ENCODE measurements at places on chromosomes 6 and 20.
A peak's percentile ranks its signal among the peaks of the same experiment; 100 is the strongest.

- DNase-seq = no peak
Measured at GRCh38 chr6:46967826-46968349, 46.1 kb upstream of the ADGRF5 start.

DNA sequence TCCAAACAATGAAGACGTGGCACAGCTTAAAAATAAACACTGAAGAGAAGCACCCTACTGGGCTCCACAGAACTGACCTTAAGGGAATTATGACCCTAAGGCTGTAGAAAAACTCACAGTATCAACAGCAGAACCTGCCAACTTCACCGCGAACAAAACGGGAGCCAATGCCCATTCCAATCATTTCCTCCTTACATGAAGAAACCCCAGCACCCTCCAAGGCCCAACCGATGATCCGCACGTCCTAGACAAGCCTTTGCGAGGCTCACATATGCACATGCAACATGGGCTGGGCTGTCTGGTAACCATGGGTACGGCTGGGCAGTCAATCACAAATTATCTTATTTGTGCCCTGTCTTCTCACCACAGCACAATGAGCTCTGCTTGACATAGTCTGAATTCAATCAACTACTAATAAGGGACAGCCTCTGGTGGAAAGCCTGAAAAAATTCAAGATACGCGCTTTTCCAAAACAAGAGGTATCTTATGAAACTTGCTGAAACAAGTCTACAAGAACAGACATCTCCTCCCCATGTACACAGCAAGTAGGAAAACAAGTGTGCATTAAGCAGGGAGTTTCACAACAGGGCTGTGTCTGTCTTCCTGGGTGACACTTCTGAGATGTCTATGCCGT, 1.7 kb downstream of the DIDO1 start:
- DNase-seq = no peak

GRCh38 chr6:151054306-151054705, 185.5 kb upstream of the AKAP12 start:
- DNase-seq = no peak

GRCh38 chr20:3173610-3174441, 477 bp upstream of the LZTS3 start:
- DNase-seq = peak; percentile 91

DNA sequence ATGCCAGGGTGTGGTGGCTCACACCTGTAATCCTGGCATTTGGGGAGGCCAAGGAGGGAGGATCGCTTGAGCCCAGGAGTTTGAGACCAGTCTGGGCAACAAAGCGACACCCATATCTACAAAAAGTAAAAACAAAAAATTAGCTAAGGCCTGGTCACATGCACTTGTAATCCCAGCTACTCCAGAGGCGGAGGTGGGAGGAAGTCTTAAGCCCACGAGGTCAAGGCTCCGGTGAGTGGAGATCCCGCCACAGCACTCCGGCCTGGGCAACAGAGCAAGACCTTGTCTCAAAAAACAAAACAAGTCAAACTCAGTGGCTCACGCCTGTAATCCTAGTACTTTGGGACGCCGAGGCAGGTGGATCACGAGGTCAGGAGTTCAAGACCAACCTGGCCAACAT, 35.6 kb downstream of the SRSF3 start:
- DNase-seq = no peak

DNA sequence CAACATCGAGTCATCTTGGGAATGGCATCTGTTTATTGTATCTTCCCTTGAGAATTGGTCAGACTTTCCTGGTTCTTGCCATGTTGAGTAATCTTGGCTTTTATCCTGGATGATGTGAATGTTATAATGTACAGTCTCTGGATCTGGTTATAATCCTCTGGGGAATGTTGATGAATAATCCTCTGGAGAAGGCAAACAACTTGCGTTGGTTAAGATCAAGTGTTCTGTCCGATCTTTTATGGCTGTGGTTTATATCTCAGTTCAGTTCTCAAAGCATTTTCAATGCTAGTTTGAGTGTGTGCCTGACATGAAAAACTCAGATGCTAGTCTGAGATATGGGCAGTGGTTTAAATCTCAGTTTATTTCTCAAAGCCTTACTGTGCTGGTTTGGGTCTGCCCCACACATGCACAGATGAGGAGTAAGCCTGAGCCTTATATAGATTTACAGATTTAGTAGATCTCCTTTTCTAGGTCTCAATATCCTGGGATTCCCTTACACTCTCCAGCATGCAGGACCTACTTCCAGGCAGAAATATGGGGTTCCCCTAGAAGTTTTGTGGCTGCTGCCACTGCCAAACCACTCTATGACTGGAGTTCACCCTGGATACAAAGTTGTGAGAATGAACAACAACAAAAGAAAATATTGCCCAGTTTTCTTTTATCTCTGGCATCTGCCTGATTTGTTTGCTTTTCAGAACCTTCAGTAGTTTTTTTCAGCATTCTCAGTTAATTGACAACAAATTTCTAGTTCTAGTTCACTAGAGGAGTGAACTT, 191.8 kb upstream of the MAN1A1 start:
- DNase-seq = no peak

GRCh38 chr20:1291191-1291741, 25.2 kb downstream of the SNPH start:
- no peak for DNase-seq

GRCh38 chr20:50332491-50332980, 141.9 kb downstream of the CEBPB start:
- DNase-seq = no peak

GRCh38 chr6:122631571-122632249, 21.5 kb downstream of the PKIB start:
- no peak for DNase-seq

DNA sequence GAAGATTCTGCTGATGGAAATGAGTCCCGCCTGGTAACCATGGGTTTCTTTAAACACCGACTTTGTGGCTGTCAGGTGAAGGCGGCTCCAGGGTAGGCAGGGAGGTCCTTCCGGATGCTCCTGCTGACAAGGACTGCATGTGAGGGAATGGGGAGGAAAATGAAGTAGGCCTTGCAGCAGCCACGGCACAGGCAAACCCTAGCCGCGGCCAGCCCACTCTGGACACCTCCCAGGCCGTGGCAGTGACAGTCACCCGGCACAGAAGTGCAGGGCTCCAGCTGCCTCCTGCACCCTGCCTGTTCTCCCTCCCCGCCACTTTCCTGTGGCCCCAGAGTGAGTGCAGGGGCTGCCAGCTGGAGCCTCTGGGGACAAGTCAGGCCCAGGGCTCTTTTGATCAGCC, 21.0 kb downstream of the BPIFB1 start:
- no peak for DNase-seq

DNA sequence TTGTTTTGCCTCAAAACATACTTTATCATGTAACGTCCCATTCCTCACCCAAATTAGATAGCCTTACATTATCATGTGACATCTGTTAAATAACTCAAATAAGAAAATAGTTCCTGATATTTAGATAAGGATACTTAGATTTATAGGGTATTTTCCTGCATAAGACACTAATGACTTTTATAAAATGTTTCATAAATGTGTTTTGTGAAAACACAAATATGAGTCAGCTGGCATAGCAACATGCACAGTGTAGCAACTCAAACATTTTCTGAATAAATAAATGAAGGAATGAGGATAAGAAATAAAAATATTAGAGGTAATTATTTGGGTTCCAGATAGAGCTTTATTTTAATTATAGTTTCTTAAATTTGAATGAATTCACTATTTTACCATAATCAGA, 460.4 kb upstream of the PLCB4 start:
- no peak for DNase-seq

DNA sequence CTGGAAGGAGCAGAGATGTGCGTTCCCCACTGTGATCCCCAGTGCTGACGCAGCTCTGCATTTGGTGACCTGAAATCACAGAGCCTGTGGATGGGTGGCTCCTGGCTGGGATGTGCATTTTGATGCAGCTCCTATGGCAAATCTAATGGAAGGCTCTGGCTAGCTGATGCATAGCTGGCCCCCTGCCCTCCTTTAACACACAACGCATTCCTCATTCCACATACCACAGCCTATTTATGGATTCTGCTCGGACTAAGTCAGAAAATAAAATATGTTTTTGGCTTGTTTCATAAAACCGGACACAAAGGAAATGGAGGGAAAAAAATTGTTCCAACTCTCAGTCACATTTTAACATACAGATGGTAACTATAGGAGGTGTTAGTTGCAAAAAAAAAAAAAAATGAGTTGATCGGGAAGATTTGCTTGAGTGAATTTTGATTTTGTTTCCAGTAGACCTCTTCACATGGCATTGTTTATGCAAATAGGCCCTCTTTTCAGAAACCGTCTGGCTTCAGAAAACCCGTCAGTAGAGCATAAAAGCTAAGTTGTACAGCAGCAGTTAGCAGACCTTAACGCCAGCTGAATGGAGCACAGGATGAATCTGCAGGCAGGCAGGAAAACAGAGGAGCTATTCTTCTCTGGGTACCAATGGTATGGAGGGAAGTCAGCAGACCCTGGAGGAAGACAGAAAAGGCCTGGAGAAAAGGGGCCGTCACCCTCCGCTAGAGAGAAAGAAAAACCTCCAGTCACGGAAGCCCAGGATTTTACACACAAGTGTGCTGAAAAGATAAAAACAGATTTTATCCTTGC, 215.4 kb downstream of the HDGFL1 start:
- DNase-seq = peak; percentile 17

- no peak for DNase-seq
Measured at GRCh38 chr6:107409942-107410341, 49.4 kb downstream of the PDSS2 start.

DNA sequence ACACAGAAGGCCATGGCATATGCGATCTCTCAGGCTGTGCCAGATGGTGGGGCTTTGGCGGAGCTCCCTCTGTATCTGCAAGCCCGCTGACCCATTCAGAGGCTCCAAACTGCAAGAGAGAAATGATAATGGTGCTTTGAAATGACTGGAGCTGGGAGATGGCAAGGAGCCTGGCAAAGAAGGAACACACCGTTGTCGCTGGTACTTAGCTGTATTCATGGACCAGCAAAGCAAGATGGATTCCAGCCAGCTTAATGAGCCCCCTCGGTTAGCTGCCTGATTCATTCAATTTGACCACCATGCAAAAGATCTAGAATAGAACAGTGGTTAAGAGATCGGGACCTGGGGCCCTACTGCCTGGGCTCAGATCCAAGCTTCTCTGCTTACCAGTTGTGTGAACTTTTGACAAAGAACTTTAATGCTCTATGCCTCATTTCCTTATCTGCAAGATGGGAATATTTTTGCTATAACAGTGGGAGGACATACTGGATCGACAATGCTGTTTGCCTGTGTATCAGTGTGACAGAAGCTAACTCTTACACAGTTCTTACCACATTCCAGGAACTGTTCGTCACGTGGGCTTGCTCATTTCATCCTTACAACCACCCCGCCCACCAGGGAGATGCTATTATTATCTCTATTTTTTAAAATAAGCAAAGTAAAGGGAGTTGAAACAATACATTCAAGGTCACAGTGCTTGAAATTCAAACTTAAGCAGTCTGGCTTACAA, 317.8 kb upstream of the SULF2 start:
- peak; percentile 97 for DNase-seq

DNA sequence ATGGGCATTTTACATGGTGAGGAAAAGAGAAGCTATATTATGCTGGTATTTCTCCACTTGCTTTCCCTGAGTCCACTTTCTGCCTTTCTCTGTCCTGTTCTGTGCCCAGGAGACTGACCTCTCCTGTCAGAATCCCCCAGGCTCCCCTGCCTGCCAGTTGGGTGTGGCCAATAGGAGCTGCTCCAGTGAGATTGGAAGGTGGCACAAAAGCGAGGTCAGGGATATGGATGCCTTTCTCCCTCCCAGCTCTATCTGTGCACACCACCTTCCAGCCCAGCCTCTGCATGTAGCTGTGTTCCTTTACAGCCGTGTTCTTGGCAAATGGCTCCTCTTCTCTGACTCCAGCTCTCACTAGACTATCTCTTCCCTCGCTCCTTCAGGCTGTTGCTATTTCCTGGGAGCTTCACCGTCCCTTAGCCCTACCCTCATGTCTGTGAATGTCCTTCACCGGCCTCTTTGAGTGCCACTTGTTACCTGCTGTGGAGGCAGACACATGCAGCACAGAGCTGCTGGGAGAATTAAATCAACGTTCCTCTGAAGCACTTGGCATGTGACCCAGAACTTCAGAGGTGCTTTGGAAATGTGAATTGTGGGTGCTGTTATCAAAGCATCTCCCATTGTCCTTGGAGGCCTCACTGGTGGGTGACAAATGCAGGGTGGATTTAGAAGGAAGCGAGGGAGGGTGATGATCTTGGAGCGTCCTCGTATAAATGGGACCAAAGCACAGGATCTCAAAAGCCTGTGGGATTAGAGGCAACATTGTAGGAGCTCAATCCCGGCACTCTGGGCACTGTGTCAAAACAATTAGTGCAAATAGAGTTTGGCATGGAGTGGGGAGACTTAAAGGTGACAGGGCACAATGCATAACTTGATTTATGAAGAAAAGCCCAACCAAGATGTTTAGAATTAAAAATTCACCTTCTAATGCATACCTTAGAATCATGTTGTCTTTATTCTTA, 28.9 kb upstream of the RALGAPA2 start:
- peak; percentile 47 for DNase-seq

- no peak for DNase-seq
Measured at GRCh38 chr6:57265755-57266221, 43.7 kb upstream of the RAB23 start.

DNA sequence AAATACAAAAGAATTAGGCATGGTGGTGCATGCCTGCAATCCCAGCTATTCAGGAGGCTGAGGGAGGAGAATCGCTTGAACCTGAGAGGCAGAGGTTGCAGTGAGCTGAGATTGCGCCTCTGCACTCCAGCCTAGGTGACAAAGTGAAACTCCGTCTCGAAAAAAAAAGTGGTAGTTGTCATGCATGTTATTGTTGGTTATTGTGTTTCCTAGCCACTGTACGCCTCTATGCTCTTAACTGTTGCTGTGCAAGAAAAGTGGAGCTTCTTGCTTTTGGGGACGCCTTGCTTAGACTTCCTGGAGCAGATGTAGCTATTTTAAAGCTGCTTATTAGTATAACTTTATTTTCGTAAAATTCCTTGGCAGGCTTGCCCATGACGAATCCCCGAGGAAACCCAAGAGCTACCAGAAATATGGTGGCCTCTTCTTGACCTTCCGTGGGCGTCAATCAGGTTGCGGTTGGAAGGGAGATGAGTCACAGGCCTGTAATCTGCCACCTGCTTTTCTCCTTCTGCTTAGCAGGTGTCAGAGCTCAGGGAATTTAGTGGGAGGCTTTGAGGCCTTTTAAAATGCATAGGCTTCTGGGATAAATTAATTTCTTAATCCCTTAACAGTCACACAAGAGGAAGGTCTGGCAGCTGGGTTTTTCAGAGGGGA, 17.3 kb downstream of the GABRR2 start:
- DNase-seq = peak; percentile 6

GRCh38 chr6:107106165-107106564, 9.2 kb downstream of the BEND3 start:
- DNase-seq = no peak

- peak; percentile 72 for DNase-seq
Measured at GRCh38 chr20:59515013-59515905, 89.1 kb upstream of the PHACTR3 start.
